Sigmoid colon (tissue), 7 donors: ENCODE measurements at places on chromosomes 1 and 21. TPM values are rescaled to one million over a fixed set of nuclear protein-coding genes. Genes with fewer than 3 reads are reported as not detected.
A peak's percentile ranks its signal among the peaks of the same experiment; 100 is the strongest.

DNA sequence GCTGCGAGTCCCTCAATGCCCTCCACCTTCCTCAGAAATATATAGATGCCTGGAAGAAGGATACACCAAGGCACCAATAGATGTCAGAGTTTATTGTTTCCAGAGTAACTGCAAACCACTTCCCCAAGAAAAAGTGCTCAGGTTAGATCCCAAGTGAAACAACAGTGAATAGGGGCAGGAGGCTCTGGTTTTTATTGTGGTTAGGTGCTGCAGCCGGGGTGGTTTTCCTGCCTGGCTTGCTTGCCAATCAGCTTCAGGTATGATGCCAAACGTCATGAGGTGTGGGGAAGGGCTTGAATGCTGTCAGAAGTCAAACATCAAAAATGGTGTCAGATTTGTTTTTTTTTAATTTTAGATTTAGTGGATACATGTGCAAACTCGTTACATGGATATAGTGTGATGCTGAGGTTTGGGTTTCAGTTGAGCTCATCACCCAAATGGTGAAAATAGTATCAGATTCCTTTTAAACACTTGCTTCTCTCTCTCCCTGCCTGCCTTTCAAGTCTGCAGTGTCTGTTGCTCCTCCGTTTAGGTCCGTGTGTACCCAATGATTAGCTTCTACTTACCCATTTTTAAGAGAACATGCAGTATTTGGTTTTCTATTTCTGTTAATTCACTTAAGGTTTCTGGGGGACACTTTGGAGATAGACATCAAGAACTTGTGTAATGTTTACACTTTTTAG is 1317.0 kb downstream of the MRPL39 start:
- DNase-seq: no peak

- no peak for DNase-seq
Observed at GRCh38 chr1:11339346-11340232, 66.6 kb downstream of the UBIAD1 start.

GRCh38 chr1:119250299-119250698 is 109.8 kb upstream of the WARS2 start:
- no peak for DNase-seq

LCE3E gene
- total RNA-seq: not detected

GRCh38 chr1:9840176-9840575 is 16.4 kb upstream of the CLSTN1 start:
- DNase-seq: peak; percentile 24

DNA sequence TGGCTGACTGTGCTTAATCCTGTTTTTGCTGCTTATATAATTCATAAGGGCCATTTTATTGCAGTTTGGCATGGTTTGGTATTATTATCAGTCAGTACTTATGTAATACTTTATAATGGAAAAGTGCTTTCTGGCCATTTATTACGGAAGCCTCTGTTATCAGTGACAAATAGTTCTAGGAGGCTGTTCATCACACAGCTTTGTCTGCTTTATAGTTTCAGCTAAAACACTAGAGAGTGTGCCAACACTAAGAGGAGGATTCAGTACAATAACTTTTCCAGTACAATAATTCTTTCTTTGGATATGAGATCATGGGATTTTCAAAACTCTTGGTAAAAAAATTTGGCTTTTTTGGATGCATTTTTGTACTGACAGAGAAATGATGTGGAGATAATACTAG is 102.9 kb upstream of the PTGFR start:
- DNase-seq: no peak
